ENCODE measurements at places on chromosomes 5 and 9.

DNA sequence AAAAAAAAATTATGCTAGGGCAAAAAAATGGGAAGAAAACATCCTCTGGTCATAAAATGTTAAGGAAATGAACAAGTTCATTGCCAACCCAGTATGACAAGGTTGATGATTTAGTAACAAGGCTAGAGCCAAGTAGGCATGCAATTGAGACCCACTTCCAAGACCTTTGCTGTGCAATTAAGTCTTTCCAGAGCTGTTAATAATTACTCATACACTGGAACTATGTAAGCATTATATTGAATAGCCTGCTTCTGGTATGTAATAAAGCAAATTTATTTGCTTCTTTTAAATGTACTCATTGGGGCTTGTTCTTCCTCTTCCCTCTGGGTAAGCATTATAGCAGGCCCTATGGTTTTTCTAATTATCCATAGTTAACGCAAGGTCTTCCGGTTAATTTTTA is 32.5 kb upstream of the SNAPC3 start:
- no peak for DNase-seq

DNA sequence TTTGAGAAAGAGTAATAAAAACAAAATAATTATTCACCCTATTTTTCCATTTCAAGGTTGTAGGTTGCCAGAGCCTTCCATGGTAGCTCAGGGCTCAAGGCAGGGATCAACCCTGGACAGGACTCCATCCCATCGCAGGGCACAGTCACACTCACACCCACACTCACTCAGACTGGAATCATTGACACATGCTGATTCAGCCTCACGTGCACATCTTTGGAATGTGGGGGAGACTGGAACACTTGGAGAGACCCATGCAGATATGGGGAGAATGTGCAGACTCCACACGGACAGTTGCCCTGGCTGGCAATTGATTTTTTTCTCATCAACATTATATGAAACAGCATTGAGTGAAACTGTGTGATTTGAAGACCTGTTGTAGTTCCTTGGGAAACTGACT is 234.1 kb downstream of the ADGRV1 start:
- DNase-seq = no peak

DNA sequence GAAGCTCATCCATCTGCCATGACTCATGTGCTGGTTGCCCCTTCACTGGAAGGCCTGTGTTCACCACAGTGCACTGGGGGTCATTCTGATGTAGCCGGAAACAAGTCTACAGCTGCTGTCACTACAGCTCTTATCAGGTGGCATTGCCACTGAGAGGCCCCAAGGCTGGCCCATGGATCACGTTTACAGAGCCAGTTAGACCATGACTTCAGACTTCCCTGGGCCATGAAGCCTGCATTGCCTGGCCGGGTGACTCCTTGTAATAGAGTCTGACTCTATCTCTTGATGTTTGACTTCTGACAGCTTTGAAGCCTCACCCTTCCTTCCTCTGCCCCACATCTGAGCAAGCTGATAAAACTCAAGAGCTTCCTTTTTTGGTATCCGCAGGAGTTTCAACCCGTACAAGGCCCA is 473.5 kb upstream of the DAP start:
- DNase-seq = no peak

- DNase-seq = no peak
Measured at GRCh38 chr9:29213417-29214153, 1640.3 kb upstream of the C9orf72 start.

- DNase-seq = no peak
Measured at GRCh38 chr5:120552638-120553037, 88.5 kb downstream of the PRR16 start.

DNA sequence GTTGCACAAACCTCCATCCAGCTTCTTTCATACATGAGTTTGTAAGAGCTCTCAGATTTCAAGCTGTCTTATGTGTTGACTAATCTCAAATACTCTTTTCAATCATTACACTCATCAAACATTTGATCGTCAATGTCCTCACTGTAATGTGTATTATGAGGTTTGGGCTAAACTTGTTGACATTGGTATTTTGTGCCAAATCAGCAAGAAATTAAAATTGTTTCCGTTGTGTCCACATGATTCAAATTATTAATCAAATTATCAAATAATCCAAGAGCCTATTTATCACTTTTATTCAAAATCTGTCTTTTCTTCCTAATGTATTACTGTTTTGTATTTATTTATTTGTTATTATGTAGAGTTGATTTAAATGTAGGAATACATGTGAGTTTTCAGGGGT is 283.4 kb downstream of the GAS1 start:
- no peak for DNase-seq

DNA sequence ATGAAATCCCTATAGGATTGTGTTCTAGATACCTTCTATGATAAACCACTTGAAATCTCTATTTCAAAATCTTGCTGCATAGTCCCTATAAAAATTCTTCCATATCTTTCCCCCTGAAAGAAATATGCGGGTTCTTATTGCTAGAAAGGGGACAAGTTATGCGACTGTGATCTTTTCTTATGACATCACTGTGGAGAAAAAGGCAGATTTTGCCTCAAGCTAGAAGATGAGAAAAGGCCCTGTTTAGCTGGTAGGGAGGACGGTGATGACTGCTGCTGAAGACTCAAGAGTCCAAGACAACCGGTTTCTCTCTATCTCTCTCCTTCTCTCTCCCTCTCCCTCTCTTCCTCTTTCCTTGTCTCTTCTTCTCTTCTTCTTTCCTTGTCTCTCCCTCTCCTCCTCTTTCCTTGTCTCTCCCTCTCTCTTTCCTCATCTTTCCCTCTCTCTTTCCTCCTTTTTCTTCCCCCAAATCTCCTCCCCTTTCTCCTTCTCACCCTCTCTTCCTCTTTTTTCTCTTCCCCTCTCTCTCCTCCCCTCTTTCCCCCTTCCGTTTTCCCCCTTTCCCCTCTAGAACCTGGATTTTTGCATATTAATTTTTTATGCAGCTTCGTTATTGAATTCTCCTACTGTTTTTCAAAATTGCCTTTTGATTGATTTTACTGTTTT is 5.3 kb downstream of the OR2S2 start:
- DNase-seq = no peak

- no peak for DNase-seq
Measured at GRCh38 chr5:139708434-139708861, 60.3 kb downstream of the CXXC5 start.

GRCh38 chr9:93827545-93828330 is 127.4 kb downstream of the BARX1 start:
- no peak for DNase-seq

DNA sequence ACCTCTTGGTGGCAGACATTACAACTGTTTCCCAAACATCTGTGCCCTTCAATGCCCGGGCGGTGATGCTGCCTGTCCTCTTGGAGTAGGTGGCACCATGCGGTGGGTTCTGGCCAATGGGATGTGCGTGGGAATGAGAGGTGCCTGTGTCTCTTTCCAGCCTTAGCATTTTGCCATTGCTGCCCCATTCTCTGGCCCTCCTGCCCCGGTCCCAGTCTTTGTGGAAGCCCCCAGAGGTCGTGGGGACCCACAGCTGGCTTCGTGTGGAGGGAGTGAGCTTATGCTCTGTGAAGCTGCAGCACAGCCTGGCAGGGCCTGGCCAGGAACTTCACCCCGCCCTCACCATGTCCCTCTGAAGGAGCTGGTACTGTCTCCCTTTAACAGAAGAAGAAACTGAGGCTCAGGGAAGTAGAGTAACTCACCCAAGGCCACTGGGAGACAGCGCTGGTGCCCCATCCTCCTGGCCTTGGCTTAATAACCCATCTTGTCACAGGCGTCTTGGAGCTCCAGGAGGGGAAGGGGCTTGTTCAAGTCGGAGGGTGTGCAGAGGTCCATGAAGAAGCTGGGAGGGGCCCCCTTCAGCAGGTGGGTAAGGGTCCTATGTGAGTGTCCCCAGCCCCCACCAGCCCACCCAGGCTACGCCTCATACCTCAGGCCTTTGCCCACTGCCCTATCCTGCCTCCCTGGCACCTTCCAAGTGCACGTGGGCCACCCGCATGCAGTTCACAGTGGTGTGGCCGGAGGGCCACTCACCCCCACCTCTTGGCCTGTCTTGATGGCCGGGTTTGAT is 173.6 kb downstream of the GAPVD1 start:
- no peak for DNase-seq

GRCh38 chr9:7461791-7462190 is 337.8 kb downstream of the DMAC1 start:
- no peak for DNase-seq

DNA sequence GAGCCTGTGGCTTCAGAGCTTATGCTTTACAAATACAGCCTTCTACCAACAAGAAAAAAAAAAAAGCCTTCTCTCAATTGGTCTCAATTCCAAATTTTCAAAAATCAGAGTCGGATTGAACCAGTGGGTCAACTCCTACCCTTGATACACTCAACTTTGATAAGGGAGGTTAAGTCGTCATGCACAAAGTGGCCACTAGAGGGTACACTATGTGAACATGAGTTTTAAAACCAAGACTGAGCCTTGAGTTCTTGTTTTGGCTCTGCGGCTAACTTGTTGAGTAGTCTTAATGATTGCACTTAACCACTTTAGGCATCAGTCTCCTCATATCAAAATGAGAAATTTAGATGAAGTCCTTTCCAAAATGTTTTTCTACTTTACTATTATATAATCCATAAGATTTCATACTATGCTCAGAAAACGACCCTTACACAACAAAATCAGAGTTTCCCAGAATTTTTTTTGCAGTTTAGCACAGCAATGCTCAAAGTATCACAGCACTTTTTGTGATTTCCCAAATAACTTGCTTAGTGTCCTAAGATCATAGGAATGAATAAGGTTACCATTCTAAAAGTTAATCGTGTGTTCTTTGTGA is 92.9 kb upstream of the MTAP start:
- DNase-seq = peak; percentile 8

- no peak for DNase-seq
Measured at GRCh38 chr5:73273379-73274050, 100.5 kb downstream of the TMEM174 start.

DNA sequence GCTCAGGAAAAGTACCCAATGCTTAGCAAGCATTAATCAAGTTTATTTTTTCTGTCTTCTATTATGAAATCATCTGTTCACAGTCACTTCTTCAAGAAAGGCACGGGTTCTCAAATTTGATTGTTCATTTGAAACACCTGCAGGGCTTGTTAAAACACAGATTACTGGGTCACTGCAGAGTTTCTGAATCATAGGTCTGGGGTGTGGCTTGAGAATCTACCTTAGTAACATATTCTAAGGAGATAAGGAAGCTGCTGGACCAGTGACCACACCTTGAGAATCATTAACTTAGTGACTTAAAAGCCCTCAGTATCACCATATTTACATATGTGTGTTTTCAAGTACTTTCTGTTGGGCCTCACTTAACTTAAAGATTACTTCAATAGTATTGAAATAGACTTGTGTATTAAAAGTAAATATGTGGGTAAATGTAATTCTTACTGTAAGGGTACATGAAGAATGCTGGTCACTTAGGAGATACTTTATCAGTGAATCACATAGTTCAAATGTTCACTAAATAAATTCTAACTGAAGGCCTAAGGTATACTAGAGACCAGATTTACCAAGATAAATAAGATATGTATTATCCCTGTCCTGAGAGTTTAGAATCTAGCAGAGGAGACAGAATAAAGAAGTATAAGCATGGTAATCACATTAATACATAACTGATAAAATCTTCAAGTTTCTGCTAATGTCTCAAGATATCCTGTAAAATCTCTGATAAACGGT is 1342.1 kb upstream of the C9orf72 start:
- DNase-seq = no peak

GRCh38 chr5:83375049-83375745 is 96.3 kb upstream of the VCAN start:
- DNase-seq = no peak

- DNase-seq = no peak
Measured at GRCh38 chr5:34932947-34933346, 3.6 kb downstream of the DNAJC21 start.

- no peak for DNase-seq
Measured at GRCh38 chr5:893711-894110, 1.0 kb downstream of the TRIP13 start.

DNA sequence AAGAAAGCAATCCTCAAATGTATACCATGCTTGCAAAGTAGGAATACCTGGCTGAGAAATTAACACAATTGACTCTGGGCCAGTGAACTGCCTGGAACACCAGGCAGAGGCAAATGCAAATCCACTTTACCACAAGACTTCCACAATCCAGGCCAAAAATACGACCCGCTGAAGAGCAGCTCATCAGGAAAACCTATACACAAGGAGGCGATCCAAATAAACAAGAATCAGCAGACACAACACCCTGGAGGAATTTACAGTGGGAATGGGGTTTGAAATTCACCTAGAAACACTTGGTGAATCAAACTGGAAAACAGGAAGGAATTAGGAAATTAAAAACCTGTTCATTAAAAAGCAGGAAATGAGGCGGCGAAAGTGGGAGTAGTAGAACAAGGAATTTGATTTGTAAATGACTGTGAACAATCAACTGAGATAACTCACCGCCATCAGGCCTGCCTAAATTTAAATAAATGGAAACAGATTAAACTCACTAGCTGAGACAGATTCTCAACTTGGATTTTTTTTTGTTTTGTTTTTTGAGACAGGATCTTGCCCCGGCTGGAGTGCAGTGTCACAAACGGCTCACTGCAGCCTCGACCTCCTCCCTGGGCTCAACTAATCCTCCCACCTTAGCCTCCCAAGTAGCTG is 15.9 kb downstream of the CMBL start:
- no peak for DNase-seq

DNA sequence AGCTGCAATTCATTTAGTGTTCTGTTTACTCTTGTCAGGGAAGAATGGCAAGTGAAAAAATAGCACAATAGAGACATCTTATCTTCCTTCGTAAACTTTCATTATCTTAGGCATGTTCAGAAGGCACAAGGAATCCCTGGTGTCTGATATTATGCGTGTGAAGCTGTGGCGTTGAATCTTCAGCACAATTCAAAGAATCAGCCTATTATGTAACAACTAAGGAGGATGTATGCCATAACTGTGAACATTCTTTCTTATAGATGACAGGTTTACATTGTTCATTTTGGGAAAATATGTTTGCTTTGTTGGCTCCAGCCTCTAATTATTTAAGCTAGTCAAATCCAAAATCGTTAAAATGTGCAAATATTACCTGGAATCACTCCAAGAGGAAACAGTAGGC is 446.1 kb downstream of the ANXA1 start:
- no peak for DNase-seq

- no peak for DNase-seq
Measured at GRCh38 chr9:98208635-98209034, 16.2 kb upstream of the CORO2A start.

GRCh38 chr9:111744363-111744762 is 50.4 kb downstream of the SHOC1 start:
- no peak for DNase-seq

GRCh38 chr5:169591636-169592035 is 8.1 kb downstream of the SPDL1 start:
- no peak for DNase-seq

- no peak for DNase-seq
Measured at GRCh38 chr5:126527892-126528291, 67.1 kb downstream of the ALDH7A1 start.

- DNase-seq = no peak
Measured at GRCh38 chr9:111937781-111938426, 41.3 kb downstream of the UGCG start.
